Stimulated activated CD8-positive, alpha-beta memory T cell treated with anti-CD3 and anti-CD28 coated beads, Interleukin-15, amount 100 ng/mL, for 48 hours (primary cell): ENCODE measurements at places on chromosomes 6 and 20.

- no peak for DNase-seq
These were observed 236.9 kb downstream of the BCAS1 start for GRCh38 chr20:53833333-53834061.

DNA sequence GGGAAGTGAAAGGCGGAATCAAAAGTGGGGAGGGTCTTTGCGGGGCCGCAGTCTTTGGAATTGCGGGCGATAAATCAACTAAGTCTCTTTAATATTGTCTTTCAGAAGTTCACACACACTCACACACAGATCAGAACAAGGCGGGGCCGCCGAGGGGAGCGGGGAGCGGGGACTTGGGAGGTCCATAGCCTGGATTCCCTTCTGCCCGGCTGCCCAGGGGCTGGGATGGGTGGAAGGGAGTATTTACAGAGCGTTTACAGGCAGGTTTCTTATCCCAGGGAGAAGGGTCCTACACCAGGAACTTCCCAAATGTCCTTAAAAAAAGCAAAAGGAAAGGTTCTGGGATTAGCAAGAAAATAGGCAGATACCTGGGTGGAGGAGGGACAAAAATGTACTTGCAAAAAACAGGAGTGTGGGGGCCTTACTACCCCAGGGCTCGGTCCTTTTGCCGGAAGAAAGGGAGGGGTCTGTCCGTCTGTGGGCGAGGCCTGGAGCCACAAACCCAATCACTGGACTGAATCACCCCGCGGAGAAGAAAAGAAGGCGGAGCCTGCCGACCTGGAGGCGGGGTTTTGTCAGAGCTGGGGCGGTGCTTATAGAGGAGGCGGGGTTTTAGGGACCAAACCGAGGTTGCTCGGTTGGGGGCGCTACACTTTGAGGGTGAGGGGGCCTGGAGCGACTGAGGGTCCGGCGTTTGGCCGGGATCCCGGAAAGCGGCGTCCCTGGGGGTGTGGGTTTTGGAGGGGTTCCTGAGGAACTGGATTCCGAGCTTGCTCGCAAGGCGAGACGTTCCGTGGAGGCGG, 3.2 kb downstream of the PRRT1 start:
- DNase-seq = peak; percentile 58

DNA sequence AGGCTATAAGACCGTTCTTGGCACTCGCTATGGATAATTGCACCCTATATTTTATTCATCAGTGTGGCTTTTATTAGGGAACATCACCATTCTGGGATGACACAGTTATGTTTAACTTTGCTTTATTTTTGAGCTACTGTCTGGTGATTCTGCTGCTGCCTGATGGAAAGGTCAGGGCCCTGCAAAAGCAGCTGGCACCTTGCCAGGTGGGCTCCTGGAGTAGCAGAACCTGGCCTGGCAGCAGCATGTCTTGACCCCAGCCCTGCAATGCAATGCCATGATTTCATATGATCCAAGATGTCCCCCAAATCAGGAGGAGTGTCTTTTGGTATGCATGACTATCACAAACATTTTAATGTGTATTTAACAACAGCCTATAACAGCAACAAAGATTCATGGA, 228.4 kb upstream of the RSPO3 start:
- no peak for DNase-seq

GRCh38 chr20:34744847-34745246, 40.7 kb downstream of the TP53INP2 start:
- DNase-seq = no peak

DNA sequence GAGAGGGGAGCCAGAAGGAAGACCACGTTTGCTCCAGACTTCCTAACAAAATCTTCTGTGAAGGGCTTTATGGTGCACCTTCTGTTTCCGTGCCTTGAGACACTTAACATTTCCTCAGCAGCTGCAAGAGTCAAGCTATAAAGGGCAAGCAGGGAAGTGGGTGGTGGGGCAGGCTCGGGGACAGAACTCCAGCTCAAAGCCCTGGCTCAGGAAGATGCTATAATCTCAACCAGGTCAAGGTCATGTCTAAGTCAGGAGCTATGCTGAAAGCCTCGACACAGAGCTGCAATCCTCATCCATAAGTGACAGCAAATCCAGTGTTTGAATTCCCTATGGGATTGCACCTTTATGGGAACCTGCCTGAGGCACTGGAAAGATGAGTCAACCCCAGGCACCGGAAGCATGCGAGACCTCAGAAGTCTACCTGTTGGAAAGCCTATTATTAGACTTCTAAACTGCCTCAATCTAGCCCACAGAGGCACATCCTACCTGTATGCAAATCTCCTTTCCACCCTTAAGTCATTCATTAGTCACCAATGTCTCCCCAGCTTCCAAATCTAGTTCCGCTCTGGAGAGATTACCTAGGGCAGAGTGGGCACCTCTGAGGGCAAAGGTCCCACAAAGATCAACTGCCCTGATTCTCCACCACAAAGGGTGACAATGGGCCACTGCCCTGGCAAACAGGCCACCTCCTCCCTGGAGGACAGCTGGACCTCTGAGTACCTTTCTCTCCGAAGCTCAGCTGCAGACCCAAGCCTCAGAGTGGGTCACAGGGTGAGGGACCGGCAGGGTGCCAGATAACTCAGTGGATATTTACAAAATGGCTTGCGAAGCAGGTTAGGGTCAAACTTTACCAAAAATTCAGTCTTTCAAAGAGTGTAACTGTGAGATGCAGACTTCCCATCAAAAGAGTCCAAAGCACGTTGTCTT, 287.0 kb downstream of the CDC5L start:
- DNase-seq = no peak

DNA sequence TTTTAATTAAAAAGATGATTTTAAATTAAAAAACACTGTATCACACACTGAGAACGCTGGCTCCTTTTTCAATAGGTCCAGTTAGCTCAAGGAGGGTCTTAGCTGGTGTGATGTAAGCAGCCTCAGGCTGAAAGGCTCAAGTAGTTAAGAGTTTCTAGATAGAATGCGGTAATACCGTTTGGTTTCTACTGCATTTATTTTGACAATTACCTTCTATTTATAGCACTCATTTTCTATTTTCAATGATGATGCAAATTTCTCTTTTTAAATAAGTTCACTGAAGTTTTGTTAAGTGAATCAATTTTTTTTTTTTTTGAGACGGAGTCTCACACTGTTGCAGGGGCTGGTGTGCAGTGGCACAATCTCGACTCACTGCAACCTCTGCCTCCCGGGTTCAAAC, 87.1 kb downstream of the PREX1 start:
- no peak for DNase-seq

DNA sequence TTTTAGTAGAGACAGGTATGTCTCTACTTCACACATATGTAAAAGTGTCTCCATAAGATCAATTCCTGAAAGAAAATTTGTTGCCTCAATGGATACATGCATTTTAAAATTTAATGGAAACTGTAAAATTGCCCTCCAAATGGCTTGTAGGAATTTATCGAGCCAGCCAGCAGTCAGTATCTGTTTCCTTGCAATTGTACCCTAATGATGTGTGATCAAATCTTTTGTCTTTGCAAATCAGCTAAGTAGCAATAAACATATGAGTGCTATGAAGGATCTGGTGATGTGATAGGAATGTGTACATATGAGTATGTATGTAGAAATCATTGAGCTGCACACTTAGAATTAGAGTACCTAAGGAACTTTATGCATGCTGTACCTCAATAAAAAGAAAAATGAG, 253.0 kb downstream of the MAFB start:
- DNase-seq = no peak

DNA sequence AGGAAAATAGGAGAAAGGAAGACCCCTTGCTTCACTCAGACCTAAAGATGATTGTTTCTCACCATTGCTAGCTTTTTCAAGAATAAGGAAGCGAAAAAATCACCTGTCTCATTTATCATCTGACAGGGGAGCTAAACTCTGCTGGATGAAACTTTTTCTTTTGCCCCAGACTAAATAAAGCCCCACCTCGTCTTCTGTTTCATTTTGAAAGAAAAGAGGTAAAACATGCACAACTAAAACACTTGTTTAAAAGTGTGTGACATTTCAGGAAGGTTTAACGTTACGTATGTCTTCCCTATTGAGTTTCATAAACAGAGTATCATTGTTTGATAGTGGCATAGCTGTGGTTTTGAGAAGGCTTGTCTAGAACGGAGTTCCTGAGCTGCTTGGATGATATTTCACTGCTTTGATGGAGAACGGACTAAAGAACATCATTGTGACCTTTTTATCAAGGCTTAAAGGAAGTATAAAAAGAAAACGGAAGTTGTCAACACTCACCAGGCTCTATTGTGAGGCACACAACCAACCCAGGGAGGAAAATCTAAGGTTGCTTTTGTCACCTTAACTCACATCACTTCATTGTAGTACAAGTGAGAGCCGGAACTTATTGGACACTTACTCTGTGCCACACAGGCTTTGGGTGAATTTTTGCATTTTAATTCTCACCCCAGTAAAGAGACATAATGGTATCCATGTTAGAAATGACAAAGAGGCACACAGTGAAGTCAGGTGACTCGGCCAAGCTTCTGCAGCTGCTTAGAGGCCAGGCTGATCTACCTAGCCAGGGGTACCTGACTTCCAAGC, 29.5 kb downstream of the TSHZ2 start:
- no peak for DNase-seq

DNA sequence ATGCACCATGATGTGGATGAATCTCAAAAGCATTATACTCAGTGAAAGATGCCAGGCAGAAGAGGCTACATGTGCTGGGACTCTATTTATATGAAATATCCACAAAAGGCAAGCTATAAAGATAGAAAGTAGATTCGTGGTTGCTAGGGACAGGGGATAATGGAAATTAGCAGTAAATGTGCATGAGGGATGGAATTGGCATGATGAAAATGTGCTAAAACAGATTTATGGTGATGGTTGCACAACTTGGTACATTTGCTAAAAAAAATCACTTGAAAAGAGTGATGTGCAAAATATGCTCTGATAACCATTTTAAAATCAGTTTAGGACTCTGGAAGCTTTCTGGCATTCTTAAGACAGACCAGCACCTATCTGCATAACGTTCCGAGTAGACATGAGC, 61.6 kb downstream of the ALDH8A1 start:
- no peak for DNase-seq

GRCh38 chr6:120447605-120448004, 886.7 kb downstream of the TBC1D32 start:
- DNase-seq = no peak

- DNase-seq = peak; percentile 8
These were observed 193.1 kb downstream of the DOK5 start for GRCh38 chr20:54668271-54669039.

- DNase-seq = no peak
These were observed 6.2 kb downstream of the MOXD1 start for GRCh38 chr6:132395015-132395597.

- DNase-seq = no peak
These were observed 28.6 kb upstream of the PRELID3B start for GRCh38 chr20:59071216-59071615.

DNA sequence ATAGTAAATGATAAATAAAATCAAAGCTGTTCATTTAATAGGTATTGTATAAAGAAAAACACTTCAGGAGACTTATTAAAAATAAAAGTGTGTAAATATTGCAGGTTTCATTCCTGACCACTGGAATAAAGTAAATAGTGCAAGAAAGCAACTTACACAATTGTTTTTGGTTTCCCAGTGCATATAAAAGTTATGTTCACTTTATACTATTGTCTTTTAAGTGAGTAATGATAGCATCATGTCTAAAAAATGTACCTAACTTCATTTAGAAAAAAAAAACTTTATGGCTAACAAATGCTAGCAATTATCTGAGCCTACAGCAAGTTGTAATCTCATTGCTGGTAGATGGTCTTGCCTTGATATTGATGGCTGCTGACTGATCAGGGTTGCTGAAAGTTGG, 726.6 kb upstream of the POU3F2 start:
- no peak for DNase-seq

- no peak for DNase-seq
These were observed 37.6 kb downstream of the NR2E1 start for GRCh38 chr6:108203189-108204112.

- DNase-seq = no peak
These were observed 33.7 kb downstream of the ADGRF5 start for GRCh38 chr6:46888031-46888430.

DNA sequence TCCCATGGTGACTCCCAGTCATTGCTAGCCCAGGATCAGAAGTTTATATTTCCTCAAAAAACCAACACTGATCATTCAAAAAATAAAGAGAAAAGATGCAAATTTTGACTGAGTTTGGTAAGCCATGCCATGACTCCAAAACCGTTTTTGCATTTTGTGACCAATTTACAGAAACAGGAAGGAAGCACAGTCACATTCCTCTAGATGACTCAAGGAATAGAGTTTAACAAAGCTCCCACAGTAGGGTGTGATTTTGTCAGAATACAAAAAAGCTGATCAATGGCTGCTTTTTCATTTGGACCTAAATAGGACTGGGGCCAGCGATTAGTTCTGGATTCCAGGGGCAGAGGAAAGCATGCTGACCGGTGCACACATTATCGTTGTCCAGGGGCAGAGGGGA, 179.4 kb upstream of the AFDN start:
- DNase-seq = no peak

- DNase-seq = no peak
These were observed 199.4 kb upstream of the ARID1B start for GRCh38 chr6:156577749-156578148.

- DNase-seq = no peak
These were observed 141.8 kb downstream of the SIM1 start for GRCh38 chr6:100322886-100323285.

DNA sequence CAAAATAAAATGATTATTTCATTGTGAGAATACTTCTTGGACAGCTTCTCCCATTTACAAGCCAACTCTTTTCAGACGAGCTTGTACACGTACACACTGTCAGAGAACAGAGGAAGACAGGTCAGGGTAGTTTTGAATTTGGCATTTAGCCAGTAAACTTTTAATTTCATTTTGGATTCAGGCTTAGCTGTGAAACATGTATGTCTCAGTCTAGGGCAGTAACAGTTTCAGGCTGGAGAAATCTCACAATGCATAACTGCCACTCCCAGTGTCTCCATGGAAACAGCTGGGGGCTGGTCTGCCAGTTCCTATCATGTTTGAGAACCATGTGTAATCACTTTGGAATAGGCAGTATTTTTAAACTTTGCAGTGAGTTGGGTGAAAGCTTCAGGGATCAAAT, 22.0 kb upstream of the QKI start:
- no peak for DNase-seq

DNA sequence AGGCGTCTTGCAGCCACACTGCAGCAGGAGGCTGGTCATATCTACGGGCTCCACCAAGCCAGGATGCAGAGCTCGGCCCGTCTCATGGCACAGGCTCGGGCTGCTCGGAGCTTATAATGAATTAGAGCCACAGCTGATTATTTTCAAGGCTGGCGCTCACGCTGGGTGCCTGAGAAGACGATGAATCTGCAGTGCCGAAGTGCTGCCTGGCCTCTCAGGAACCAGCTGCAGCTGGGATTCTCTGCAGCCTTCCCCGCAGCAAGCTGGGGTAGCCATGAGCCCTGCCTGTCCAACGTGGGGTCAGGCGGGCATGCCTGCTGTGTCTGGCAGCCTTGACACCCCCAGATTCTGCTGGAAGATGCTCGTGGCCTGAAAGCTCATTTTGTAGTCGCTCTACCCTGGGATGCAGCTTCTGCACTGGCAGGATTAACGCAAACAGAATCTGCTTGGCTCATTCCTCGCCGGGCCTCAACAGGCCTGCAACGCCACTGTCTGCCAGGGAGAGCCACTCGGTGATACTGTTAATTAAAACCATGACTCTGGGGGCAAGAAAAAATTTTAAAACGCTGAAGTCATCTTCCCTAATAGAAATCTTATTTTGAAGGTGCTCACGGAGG, 104.3 kb downstream of the CDH26 start:
- no peak for DNase-seq
